Activated T-helper 1 cell treated with anti-CD3 and anti-CD28 coated beads, Interleukin-12 subunit alpha, Interleukin-12 subunit beta, Interleukin-2, Interleukin-4 antibody, amounts not matched to agents 30 ng/mL and 10 ng/mL and 1 ng/mL, durations not matched to agents 14 hours and 24 hours and 36 hours (primary cell): ENCODE measurements at places on chromosomes 7 and 10. TPM values are rescaled to one million over a fixed set of nuclear protein-coding genes. Genes with fewer than 3 reads are reported as not detected.
A peak's percentile ranks its signal among the peaks of the same experiment; 100 is the strongest.

DNA sequence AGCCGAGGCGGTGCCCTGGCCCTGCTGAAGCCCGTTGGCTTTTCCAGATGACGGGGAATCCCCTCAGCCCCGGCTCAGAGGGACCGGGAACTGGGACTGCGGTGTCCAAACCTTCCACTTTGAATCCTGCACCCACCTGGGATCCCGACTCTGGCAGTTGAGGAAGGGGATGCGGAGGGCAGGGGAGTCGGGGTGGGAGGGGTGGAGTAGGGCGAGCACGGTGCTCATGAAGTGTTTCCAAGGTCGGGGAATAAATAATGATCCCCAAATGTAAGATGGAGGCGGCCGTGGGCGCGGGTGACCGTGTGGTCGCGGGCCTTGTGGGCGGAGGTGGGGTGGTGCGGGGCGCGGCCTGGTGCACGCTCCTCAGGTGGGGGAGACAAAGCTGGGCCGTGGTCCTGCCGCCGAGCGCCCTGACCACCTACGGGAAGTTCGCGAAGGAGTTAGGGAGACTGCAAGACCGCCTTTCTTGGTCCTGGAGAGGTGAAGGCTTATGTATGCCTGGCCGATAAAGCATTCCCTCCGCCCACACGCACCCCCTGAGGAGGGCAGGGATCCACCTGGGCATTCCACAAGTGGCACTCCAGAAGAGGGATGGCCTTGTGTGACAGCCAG, 1.4 kb downstream of the MTURN start:
- peak overlapping the region; percentile 80 for H3K27ac ChIP-seq
- peaks cover 11% of the 10 kb centered on the region for H3K27me3 ChIP-seq
- peaks cover 6% of the 10 kb centered on the region for H3K4me1 ChIP-seq
- H3K36me3 ChIP-seq = no peaks in the 10 kb centered on the region
- no peak for DNase-seq
- H3K4me3 ChIP-seq = peak overlapping the region; percentile 89

ABCA13 gene
- not detected in 2 replicates for total RNA-seq

MINDY4 gene
- 0.96 and 2.2 TPM in 2 replicates for total RNA-seq

GRCh38 chr10:123450956-123451605, 215.1 kb upstream of the GPR26 start:
- no peaks in the 10 kb centered on the region for H3K36me3 ChIP-seq
- DNase-seq = no peak
- no peak overlapping the region for H3K4me3 ChIP-seq
- peaks cover 4% of the 10 kb centered on the region for H3K27me3 ChIP-seq

- no peak overlapping the region for H3K27ac ChIP-seq
- peaks cover 5% of the 10 kb centered on the region for H3K4me1 ChIP-seq
- peaks cover 8% of the 10 kb centered on the region for H3K27me3 ChIP-seq
- H3K4me3 ChIP-seq = no peak overlapping the region
These were observed 223.1 kb upstream of the INHBA start for GRCh38 chr7:41925946-41926345.

- DNase-seq = no peak
- H3K36me3 ChIP-seq = no peaks in the 10 kb centered on the region
- no peak overlapping the region for H3K4me3 ChIP-seq
- no peaks in the 10 kb centered on the region for H3K4me1 ChIP-seq
- H3K27ac ChIP-seq = no peak overlapping the region
These were observed 198.9 kb downstream of the TCF7L2 start for GRCh38 chr10:113148901-113149300.

PGAM2 gene
- total RNA-seq = 0.42 and 0.78 TPM in 2 replicates

NEBL gene
- total RNA-seq = 0.18 and 0.22 TPM in 2 replicates

- no peak overlapping the region for H3K27ac ChIP-seq
- H3K27me3 ChIP-seq = peaks cover 2% of the 10 kb centered on the region
- no peak overlapping the region for H3K4me3 ChIP-seq
- no peak for DNase-seq
- no peaks in the 10 kb centered on the region for H3K36me3 ChIP-seq
These were observed 162.3 kb downstream of the ITGB1 start for GRCh38 chr10:32795598-32796183.

- no peak overlapping the region for H3K27ac ChIP-seq
- H3K36me3 ChIP-seq = no peaks in the 10 kb centered on the region
- no peaks in the 10 kb centered on the region for H3K4me1 ChIP-seq
- no peak overlapping the region for H3K4me3 ChIP-seq
These were observed 869 bp downstream of the LAMB4 start for GRCh38 chr7:108129018-108129965.
